Jurkat, Clone E6-1 (cell line): ENCODE measurements at places on chromosomes 16 and 17.

GRCh38 chr17:9522074-9522473 lies 53.5 kb downstream of the STX8 start:
- DNase-seq = peak; percentile 37

GRCh38 chr16:30922960-30923535 lies 324 bp upstream of the FBXL19 start:
- DNase-seq = peak; percentile 100

DNA sequence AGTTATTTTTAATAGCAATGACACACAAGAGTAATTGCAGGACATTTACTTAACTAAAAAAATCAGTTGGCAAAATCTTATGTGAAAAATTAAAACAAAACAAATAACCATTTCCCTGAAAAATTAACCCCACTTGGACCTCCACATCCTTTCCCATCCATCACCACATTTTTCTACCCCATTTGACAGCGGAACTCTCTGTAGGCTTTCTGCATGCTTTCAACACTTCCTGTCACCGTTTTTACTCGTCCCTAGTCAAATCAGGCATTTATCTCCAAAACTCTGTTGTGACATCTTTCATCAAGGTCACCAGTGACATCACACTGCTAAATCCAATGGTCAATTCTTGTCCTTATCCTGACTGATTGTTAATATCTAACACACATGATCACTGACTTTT lies 27.5 kb downstream of the KCNJ16 start:
- no peak for DNase-seq

GRCh38 chr16:77599793-77600415 lies 122.4 kb upstream of the NUDT7 start:
- DNase-seq = peak; percentile 21

DNA sequence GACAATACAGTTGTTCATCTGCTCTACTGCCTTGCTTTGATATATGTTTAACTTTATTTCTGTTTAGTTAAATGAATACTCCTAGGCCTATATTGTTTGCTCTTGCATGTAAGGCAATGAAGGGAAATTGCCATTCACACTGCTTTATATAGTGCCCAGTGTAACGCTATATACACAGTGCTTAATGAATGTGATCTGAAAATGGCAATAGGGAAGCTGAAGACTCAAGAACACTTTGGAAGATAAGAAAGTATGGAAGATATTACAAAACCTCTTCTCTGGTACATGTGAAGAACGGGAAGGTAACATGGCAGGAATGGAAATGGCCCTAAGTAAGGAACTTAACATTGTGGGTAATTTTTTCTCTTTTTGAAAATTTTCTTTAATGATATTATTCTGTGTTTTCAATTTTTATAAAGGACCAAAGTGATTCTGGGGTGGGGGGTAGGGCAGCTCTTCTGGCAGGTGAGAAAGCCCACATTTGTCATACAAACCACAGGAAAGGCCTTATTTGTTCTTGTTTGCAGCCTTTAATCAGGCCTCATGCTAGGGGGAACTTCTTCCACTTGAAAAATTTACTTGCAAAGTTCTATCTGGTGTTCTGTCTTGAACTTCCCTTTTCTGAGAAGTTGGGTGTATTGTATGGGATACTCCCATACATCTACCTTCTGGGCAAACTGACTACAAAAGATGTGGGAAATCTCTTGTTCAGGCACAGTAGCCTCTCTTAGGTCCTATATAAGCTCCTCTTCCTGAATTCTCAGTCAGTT lies 100.8 kb upstream of the CORO6 start:
- peak; percentile 70 for DNase-seq

GRCh38 chr16:78553268-78554039 lies 454.0 kb downstream of the WWOX start:
- DNase-seq = no peak

DNA sequence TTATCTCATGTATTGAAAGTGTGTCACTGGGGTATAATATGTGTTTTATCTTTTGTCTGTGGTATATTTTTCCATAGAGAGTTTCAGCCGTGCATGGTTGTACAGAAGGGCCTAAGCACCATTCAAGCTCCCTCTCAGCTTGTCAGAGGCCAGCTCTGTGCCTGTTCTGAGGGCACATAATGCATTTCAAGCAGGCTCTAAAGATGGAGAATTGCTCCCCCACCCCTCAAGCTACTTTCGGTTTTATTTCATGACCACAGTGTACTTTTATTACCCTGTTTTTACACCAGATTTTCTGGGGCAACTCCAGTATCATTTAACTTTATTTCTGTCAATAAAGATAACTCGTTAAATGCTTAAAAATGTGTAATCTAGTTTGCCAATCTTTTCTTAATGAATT lies 131.7 kb downstream of the SHISA6 start:
- no peak for DNase-seq

DNA sequence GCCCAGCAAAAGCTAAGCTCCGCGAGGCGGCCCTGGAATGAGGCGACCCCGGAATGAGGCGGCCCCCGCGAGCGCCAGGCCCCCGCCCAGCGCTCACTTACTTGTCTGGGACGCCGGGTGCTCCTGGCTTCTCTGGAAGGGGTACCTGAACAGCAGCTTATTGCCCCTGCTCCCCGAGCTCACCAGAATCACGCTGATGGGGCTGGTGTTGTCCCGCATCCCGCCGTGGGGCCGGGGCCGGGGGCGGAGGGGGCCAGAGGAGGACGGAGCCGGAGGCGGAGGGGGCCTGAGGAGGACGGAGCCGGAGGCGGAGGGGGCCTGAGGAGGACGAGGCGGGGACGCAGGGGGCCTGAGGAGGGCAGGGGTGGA lies 440 bp downstream of the NPRL3 start:
- no peak for DNase-seq

- peak; percentile 57 for DNase-seq
Observed at GRCh38 chr17:58303971-58304749, 23.4 kb upstream of the MPO start.

GRCh38 chr17:36614933-36615332 lies 13.6 kb downstream of the MRM1 start:
- no peak for DNase-seq

DNA sequence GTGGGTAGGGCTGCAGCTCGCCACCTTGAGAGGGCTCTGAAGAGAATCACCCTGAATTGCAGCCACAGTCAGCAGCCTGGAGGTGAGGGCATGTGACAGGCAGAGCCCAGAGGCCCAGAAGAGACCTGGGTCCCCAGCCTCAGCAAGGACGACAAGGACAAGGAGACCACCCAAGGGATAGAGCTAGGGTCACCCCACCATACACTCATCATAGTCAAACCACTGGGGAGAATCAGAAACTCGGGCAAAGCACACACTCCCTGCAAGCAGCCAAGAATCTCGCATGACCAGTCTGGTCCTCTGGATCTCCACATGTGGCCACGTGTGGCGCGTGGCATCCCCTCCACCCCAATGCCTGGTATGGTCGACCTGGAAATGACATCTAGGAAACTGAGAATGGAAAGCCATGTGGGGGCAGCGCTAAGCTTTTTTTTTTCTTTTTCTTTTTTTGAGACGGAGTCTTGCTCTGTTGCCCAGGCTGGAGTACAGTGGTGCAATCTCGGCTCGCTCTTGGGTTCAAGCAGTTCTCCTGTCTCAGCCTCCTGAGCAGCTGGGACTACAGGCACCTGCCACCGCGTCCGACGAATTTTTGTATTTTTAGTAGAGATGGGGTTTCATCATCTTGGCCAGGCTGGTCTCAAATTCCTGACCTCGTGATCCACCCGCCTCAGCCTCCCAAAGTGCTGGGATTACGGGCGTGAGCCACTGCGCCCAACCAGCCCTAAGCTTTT lies 4.6 kb upstream of the SPHK1 start:
- DNase-seq = no peak

DNA sequence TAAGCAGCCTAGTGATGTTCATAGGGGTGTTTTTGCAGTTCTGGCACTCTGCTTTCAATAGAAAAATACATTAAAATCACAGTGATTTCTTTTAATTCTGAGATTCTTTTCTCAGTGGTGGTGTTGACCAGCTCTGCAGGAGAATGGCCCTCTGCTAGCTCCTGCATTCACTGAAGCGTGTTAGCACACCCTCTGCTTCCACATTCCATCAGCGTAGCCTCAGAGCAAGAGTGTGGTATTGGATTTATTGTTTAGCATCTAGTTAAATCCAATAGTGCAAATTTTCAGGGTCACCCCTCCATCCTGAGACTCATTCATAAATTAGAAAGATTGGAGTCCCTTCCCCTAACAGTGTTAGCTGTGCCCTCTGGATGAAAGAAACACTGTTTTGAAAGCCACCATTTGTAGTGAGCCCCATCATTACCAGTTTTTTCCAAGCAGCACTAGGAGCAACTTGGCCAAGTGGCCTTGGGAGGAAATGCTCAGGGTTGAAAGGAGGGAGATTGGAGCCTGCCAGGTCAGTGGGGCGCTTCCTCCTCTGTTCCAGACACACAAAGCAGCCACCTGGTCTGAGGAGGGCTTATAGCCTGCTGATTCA lies 45.7 kb downstream of the B9D1 start:
- no peak for DNase-seq

GRCh38 chr16:79994418-79994817 lies 393.9 kb upstream of the MAF start:
- DNase-seq = no peak

DNA sequence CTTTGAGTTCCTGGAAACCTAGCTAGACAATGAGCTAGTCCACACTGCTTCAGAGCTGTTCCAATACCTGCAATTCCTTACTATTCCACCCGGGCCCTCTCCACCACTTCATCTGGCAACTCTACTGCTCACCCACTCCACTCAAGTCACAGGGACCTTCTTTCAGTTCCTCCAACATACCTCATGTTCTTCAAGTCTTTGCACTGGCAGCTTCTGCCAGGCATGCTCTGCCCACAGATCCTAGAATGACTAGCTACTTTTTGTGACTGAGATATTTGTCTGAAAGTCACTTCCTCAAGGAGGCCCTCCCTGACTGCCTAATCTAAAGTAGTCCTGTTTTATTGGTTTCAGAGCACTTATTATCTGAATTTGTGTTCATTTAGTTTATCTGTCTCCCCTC lies 86.4 kb downstream of the TEX14 start:
- DNase-seq = no peak

DNA sequence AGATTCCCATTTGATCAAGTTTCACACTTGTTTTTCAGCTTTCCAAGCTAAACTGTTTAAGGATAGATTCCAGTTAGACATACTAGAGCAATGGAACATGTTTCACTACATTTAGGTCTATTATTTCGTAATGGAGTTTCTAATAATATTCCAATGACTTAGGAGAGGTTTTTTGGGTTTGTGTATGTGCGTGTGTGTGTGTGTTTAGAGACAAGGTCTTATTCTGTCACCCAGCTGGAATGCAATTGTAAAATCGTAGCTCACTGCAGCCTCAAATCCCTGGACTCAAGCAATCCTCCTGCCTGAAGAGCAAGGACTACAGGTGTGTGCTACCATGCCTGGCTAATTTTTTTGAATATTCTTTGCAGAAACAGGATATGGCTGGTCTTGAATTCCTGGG lies 426.3 kb downstream of the ZFHX3 start:
- no peak for DNase-seq

DNA sequence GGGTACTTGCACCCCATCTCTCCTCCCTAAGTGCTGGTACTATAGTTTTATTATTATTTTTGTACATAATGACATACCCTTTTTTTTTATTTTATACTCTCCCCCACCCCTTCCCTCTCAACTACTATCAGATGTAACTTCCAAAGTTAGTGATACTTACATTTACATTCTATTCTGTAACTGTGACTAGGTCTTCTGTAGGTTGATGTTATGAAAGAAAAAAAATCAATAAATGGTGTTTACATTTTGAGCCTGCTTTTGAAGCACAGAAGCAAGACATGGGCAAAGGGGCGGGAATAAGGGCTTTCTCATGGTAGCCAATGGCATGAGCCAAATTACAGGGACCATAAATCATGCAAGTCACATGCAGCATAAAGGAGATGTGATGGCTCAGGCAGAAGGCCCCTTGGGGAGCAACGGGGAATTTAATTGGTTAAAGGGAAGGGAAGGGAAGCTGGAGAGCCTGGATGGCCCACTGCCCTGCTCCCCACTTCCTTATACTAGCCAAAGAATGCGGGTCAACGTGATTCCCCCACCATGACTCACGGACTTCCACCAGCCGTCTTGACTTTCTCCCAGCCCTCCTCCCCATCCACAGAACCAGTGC lies 2.4 kb upstream of the ACSF2 start:
- DNase-seq = peak; percentile 28

DNA sequence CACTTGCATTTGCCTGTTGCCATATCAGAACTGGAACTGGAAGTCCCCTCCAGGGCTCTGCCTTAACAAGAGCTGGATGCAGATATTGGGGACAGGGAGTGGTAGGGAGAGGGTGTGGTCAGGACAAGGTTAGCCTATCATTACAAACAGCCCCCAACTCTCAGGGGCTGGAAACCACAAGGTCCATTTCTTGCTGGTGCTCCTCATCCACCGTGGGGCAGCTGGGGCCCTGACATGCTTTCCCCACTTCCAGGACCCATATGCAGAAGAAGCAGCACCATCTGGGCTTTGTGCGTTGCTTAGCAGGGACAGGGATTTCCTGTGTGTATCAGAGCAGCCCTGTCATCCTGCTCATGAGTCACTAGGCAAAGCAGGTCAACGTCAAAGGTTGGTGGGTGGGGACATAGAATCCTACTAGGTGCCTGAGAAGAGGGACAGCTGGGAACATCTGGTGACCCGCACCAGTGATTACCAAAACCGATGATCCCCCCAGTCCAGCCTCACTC lies 26.9 kb downstream of the RGS9 start:
- peak; percentile 59 for DNase-seq

- DNase-seq = no peak
Observed at GRCh38 chr17:49337884-49338283, 24.2 kb downstream of the ZNF652 start.

DNA sequence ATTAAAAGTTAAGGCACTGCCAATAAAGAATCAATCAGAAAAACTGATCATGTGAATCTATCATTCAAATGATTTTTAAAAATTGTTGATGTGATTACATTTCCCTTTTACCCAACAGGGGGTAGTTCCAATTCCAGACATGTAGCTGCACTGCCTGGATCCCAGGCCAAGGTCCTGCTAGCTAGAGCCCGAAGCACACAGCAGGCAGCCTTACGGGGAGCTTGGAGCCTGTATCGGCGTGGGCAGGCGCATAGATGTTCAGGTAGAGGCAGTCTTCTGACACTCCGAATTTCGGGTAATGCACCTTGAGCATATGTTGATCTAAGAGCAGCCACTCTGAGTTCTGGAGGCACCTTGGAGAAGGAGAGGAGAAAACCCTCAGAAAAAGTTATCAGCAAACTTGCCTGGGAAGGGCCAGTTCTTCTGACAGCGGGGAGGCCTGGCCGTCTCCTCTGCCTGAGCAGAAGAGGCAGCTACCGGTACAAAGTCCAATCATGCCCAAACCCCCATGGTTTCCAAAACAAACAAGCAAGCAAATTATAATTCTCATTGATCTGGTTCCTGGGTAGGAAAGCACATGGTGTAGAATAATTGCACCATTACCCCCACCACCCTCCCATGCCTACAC lies 3.6 kb downstream of the CES5A start:
- no peak for DNase-seq

- DNase-seq = no peak
Observed at GRCh38 chr17:50110591-50111349, 15.6 kb downstream of the PDK2 start.

- no peak for DNase-seq
Observed at GRCh38 chr17:19321481-19322128, 40.9 kb downstream of the B9D1 start.
